ENCODE measurements at places on chromosomes 6 and 20. TPM values are rescaled to one million over a fixed set of nuclear protein-coding genes. Genes with fewer than 3 reads are reported as not detected.

The WFDC13 gene
- not detected for total RNA-seq

The SLC12A5 gene
- total RNA-seq = not detected

DNA sequence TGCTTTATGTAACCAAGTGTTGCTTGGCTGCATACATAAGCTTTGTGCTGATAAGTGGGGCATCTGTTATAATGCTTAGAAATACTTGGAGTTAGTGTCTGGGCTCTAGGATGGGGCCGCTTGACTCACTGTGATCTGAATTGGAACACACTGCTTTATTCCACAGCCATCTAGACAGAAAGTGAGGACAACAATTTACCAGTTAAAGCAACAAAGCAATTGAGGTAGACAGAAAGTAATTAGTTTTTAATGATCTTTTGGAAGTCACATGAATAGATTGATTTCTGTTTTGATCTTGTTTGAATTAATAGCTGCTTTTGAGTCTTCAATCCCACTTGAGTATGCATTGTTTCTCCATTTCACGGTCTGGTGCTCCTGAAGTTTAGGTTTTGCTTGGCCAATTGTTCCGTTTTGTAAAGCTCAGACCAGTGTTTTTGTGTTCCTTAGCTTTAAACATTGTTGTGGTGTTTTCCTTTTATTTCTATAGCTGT lies 157.5 kb downstream of the TRMT11 start:
- H3K36me3 ChIP-seq = no peaks in the 10 kb centered on the region
- DNase-seq = no peak
- H3K4me1 ChIP-seq = no peaks in the 10 kb centered on the region
- peaks cover 2% of the 10 kb centered on the region for H3K27me3 ChIP-seq

DNA sequence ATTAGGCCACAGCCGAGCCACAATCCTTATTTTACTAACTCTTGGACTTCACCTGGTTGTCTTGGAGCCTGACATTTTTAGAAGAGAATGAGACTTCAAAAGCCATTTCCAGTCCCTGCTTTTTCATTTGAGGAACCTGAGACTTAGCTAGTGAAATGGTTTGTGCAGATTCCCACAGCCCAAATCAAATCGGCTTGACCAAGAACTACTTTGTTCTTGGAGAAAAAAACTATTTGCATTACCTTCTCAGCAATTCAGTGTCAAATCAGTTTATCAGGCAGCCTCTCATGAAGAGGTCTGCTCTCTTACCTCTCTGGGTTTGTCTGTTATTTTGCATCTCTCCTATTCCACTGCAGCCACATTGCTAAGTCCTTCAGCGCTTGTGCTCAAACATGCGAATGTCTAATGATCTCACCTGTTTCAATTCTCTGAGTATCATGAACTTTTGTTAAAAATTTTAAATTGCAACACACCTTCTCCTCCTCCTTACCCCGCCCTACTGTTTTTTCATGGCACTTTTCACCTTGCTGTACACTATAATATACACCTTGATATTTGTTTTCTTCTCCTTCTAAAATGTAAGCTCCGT lies 573 bp upstream of the IFNGR1 start:
- no peaks in the 10 kb centered on the region for H3K27me3 ChIP-seq

DNA sequence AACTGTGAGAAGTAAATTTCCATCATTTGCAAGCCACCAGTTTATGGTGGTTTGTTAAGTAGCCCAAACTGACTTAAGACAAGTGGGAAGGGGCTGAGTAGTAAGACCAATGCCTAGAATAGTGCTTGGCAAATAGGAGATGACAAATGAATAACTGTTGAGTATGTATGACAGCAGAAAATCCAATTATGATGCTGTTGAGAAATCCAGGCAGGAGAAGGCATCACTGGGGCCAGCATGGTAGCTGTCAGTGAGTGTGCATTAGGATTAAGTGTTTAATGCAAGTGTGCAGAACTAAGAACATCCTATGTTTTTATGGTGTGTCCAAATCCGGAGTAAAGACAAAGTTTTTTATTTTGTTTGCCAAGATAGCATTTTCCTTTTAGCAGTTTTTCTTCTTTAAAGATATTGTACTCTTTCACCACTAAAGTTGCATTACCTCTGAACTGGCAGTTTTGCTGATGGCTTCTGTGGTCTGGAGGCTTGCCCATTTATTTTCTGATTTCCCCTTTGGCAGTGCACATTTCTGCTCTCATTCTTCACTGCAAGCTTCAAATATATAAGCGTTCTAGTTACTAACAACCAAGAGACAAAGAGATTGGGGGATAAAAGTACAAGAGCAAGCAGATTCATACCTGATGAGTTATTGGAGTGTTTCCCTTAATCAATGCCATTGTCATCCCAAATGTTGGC lies 289.7 kb downstream of the KCNQ5 start:
- H3K27me3 ChIP-seq = peaks cover 3% of the 10 kb centered on the region
- no peak overlapping the region for H3K4me3 ChIP-seq
- no peak for DNase-seq
- no peaks in the 10 kb centered on the region for H3K36me3 ChIP-seq

- H3K36me3 ChIP-seq = peaks cover 8% of the 10 kb centered on the region
- peak; percentile 73 for DNase-seq
- H3K27me3 ChIP-seq = no peaks in the 10 kb centered on the region
- peaks cover 39% of the 10 kb centered on the region for H3K4me1 ChIP-seq
- H3K27ac ChIP-seq = peak overlapping the region; percentile 93
- H3K4me3 ChIP-seq = peak overlapping the region; percentile 42
These were observed 33.6 kb downstream of the GFOD1 start for GRCh38 chr6:13453771-13454251.

- no peaks in the 10 kb centered on the region for H3K27me3 ChIP-seq
- peaks cover 37% of the 10 kb centered on the region for H3K36me3 ChIP-seq
- H3K27ac ChIP-seq = no peak overlapping the region
These were observed 25.5 kb downstream of the CHD6 start for GRCh38 chr20:41592516-41593216.

GRCh38 chr6:166630462-166630861 lies 3.4 kb upstream of the RPS6KA2 start:
- H3K4me3 ChIP-seq = no peak overlapping the region
- DNase-seq = no peak
- no peaks in the 10 kb centered on the region for H3K36me3 ChIP-seq
- peaks cover 36% of the 10 kb centered on the region for H3K27me3 ChIP-seq

DNA sequence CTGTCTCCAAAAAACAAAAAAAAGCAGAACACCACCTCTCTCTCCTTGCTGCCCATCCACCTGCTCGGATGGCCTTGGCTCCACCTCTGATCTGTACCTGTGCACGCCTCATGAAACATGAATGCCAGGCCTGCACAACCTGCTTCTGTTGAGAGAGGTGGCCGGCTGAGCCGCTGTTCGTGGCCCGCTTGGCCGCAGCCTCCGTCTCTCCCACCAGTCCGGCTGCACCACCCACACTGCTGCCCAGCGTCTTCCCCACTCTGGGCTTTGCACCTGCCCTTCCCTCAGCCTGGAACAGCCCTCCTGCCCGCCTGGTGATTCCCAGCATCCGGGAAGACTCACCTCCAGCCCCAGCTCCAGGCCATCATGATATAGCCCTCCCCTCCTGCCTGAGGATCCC lies 12.2 kb upstream of the ZBTB46 start:
- no peaks in the 10 kb centered on the region for H3K36me3 ChIP-seq
- peaks cover 10% of the 10 kb centered on the region for H3K4me1 ChIP-seq
- H3K27ac ChIP-seq = no peak overlapping the region
- H3K4me3 ChIP-seq = no peak overlapping the region

DNA sequence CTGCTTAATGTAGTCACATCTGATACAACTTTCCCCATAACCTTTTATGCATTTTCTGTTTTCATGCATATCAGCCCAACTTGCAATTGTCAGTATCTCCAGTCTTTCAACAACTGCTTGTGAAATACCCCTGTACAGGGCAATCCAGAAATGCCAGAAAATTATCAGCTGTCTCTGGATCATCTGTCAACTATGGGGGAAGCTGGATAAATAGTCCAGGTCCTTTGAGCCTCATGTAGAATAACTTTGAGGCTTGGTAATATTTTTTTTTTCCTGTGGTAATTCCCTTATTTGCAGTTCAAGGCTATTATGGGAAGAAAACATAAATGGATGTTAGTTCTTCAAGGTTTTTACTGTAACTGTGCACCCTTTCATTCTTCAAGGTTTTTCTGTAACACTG lies 6.2 kb downstream of the DEFB125 start:
- no peak overlapping the region for H3K4me3 ChIP-seq
- DNase-seq = no peak
- H3K36me3 ChIP-seq = no peaks in the 10 kb centered on the region
- H3K4me1 ChIP-seq = no peaks in the 10 kb centered on the region
- H3K27me3 ChIP-seq = peaks cover 20% of the 10 kb centered on the region

Measured in activated CD4-positive, alpha-beta T cell treated with anti-CD3 and anti-CD28 coated beads, Interleukin-2, amount 10 ng/mL, durations not matched to agents 24 days and 14 days (primary cell).